ENCODE measurements at places on chromosomes 12 and 14.

DNA sequence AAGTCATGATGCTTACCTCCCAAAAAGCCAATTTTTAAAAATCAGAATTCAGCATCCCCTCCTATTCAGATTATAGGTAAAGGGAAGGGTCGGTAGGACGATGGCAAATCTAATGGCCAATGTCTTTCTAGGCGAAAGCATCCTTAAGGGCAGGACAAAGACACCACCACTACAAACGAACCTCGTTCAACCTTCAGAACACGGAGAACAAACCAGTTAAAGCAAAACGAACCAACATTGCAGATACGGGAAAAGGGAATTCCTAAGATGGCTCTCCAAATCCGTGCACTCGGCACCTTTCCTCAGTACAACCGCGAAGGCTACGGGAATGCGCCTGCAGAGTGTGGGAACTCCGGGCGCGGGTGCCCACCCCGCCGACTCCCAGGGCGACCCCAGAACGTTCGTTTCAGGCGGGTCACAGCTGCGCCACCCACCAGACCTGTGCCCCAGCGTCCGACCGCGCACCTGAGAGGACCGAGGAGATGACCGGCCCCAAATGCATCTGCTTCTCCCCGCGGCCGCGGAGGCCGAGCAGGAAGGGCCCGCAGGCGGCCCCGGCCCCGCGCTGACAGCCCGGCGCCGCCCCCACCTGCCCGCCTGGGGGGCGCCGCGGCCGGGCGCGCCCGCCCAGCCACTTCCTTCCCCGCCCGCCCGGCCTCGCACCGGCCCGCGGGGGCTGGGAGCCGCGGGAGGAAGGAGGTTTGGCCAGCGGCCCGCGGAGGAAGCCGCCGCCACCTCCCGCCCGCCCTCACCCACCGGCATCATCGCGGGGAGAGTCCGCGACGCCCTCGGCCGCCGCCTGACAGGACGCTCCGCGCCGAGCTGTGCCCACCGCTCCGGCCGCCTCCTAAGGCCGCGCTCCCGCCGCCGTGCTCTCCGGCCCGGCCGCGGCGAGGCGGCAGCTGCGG, 578 bp downstream of the PPP1R13B start:
- DNase-seq = no peak

- no peak for DNase-seq
These were observed 335.0 kb downstream of the BCL11B start for GRCh38 chr14:98937021-98937420.

DNA sequence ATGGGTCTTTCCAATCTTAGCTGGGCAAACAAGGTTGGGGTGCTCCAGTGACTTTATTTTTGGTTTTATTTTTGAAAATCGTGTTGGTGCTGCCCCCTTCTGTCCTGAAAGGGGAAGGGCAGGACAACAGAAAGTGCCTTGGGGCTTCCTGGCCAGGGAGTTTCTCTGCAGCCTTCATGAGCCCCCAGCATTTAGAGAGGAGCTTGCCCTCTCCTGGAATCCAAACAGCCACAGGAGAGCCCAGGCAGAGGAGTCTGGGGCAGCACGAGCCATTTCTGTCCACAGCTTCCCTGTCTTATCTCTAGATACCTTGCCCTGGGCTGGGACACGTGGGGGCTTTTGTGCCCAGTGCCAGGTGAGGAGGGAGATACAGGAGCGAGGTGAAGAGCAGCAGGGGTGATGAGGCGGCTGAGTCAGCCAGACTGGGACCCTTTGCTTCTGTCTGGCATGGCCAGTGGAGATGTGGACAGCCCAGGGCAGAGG, 4.4 kb upstream of the C1RL start:
- peak; percentile 34 for DNase-seq

GRCh38 chr12:4448943-4449850, 3.6 kb upstream of the FGF6 start:
- DNase-seq = no peak

GRCh38 chr12:5257763-5258495, 174.0 kb upstream of the NTF3 start:
- no peak for DNase-seq

DNA sequence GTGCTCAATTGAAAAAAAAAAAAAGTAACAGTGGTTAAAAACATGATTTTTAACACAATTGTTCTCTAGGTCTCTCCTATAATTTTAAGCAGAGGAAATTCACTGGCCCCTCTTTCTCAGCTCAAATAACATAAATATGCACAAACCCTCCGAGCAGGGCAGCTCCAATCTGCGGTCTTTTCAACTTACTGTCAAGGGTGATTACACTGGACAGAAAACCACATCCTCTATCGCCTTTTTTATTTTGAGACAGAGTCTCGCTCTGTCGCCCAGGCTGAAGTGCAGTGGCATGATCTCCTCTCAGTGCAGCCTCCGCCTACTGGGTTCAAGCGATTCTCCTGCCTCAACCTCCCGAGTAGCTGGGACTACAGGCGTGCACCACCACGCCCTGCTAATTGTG, 16.5 kb upstream of the GABARAPL1 start:
- DNase-seq = no peak

DNA sequence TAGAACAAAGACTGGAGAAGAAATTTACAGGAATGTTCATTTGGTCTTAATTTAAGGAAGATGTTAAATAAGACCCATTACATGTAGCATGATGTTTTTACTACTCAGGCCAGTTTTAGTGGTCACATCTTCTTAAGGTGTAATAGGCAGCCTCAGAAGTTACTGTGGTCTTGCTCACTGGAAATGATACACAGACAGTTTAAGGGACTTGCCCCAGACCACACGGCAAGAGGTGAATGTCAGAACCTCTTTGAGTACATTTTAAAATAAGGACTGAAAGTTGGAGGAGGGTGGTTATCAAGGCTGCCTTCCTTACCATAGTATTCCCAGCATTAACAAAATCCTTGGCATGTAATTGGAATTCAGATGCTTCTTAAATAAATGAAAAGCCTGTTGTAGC, 37.9 kb downstream of the LRRK2 start:
- DNase-seq = no peak

DNA sequence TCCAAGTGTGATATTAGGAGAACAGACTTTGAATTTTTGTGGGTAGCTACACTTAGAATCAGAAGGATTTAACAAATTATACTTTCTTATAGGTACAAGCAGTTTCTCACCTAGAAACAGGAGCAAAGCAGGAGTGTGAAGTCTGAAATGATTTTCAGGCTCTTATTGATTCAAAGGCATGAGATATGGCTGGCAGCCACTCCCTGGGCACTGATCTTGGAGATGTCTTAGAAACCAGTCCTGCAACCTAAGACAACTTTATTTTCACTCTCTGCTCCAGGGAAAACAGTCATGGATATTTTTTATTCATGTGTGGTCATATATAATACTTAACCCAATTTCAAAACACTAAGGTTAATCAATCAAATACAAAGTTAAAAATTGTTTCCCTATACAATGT, 254.9 kb upstream of the TMEM132C start:
- DNase-seq = no peak

DNA sequence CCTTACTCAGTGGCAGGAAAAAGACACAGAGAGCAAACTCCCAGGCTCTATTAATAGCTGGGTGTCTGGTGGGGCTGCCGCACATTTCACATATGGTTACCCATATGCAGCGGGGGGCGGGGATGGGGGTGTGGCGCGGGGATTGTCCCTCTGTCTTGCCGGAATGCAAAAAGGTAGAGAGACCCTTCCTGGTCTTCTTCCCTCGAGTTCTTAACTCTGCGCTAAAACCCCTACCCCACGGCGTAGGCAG, 1.7 kb downstream of the PRMT8 start:
- no peak for DNase-seq

DNA sequence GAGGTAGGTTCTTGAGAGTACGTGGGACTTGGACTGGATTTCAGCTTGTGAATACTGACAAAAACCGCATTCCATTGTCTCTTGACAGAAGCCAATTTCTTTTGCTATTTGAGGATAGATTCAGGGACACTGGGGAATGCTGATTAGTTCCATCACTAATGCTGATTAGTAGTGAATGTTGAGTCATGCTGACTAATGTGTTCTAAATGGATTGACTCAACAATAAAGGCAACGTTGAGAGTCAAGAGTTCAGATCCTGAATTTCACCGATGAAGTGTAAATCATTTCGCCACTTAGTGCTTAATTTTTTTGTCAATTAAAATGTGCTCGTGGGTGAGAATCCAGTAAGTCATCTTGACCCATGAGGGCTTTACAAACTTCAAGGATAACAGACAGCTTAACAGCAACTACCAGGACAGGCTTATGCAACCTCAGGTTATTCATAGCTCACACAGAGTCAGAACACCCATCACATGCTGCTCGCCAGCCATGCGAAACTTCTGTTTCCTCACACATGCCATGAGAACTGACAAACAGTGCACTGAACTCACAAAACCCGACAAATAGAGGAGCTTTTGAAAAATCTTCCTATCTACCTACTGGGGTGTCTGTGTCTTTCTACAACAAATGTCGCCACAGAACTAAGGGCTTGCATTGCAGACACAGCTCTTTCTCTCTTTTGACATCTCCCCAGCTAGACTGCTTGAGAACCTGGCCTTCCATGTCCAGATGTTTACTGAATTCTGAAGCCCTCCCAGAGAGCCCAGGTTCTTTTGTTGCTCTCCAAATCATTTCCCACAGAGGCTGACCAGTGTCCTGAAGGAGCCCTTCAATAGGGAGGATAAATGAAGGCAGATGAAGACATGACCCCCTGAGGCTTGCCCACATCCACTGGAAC, 316.4 kb downstream of the ZFP36L1 start:
- peak; percentile 87 for DNase-seq

- no peak for DNase-seq
These were observed 43.2 kb upstream of the BCL11B start for GRCh38 chr14:99315197-99315596.
